ENCODE measurements at places on chromosomes 6 and 20.

- no peak for DNase-seq
Measured at GRCh38 chr6:153616506-153616905, 422.5 kb upstream of the OPRM1 start.

DNA sequence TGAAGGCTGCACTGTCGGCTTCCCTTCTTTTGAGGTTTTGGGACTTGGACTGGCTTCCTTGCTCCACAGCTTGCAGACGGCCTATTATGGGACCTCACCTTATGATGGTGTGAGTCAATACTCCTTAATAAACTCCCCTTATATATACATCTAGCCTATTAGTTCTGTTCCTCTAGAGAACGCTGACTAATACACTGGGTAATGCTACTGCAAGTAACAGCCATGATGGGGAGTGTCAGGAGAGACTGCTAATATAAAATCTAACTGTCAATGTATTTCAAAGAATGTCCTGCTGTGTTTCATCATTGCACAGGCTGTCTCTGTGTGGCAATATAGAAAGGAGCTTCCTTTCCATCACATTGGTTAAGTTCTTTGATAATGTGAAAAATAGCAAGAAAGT is 57.7 kb upstream of the UST start:
- DNase-seq = no peak

GRCh38 chr20:7496394-7496991 is 443.8 kb downstream of the HAO1 start:
- DNase-seq = no peak

DNA sequence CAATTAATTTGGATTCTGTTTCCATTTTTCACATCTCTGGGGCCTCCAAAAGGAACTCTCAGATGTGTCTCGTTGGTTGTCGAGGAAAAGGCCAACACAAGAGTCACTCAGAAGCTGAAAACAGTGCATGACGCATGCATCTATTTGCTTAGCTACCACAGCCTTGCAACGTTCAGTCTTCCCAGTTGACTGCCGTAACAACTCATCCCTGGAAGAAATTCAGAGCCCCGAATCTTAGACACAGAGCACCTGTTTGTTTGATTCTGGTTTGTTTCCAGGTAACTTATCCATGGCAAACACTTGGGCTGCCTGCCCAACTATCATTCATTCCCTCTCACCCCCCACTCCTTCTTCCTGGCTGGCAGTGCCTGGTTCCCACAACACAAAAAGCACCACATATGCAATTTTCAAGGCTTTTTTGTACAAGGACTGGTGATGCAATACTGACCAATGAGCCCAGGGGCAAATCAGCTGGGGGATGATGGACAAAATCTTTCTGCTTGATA is 60.5 kb downstream of the ZMYND8 start:
- DNase-seq = peak; percentile 39

- DNase-seq = no peak
Measured at GRCh38 chr6:142934106-142934505, 10.9 kb downstream of the HIVEP2 start.

DNA sequence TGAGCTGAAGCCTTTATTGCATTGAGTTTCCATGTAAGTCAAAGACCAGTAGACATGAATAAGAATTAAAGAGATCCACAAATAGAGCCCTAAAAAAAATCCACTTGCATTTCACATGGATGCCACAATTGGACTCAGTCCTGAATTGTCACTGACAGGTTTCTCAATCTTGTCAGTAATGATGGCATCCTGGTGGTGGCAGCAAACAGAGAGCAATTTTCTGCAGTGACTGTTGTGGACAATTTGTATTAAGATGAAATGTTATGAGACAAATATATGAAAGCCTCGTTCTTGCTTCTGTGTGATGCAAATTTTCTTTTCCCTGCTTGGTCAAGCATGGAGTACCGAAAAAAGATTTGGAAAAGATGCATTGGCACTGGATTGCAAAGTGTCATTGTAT is 278.9 kb downstream of the SAMD5 start:
- DNase-seq = no peak

DNA sequence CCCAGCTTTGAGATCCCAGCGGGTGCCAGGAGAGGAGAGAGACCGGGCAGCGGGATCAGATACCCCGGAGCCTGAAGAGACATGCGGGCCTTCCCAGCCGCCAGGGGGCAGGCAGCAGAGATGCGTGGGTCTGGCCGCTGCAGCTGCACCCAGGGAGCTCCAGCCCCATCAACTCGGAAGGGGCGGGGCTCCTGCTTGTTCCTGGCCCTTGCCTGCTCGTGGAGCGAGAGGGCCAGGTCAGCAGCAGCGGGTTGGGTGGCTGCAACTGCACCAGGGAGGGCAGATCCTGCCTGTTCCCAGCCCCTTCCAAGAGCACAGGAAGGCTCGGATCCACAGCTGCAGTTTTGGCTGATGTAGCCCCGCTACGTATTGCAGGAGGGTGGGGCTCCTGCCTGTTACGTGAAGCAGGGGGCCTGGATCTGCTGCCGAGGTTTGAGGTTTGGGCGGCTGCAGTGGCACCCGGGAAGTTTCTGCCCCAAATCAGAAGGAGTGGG is 532.8 kb downstream of the RFPL4B start:
- no peak for DNase-seq

- no peak for DNase-seq
Measured at GRCh38 chr6:129141499-129141898, 258.6 kb downstream of the LAMA2 start.

DNA sequence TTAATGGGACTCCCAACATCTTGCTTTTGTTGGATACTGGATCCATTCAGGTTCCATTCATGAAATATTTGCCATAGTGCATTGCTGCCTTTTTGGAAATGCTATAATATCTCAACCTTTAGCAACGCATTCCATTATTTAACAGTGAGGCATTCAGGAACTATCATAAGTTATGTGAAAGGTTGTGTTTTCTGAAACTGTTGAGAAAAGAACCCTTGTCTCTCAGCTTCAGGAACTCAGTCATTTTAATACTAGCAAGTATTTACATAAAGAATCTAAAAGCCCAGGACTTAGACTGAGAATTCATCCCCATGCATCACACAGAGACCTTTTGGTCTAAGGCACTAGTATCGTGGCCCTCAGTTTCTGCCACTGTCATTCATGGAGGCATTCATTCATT is 24.9 kb upstream of the SASH1 start:
- no peak for DNase-seq

GRCh38 chr6:25434921-25435320 is 155.7 kb downstream of the CARMIL1 start:
- DNase-seq = no peak

DNA sequence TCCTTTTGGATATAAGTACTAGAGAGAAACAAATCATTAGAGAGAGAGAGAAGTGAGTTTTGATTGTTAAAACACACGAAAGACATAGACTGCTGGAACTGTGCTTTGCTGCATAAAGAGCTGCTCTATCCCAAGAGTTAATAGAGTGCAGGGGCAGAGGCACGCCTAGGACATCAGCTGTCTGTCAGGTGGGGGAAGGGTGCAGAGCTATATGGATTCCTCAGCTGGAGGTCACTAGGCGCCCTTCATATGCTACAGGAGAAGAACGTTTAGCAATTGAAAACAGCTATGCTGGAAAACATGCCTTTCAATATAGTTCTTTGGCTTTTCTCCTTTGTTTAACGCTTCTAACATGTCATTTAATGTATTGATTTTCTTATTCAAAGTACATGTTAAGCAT is 169.0 kb upstream of the MCHR2 start:
- no peak for DNase-seq
